ENCODE measurements at places on chromosomes 4 and X. TPM values are rescaled to one million over a fixed set of nuclear protein-coding genes. Genes with fewer than 3 reads are reported as not detected.

DNA sequence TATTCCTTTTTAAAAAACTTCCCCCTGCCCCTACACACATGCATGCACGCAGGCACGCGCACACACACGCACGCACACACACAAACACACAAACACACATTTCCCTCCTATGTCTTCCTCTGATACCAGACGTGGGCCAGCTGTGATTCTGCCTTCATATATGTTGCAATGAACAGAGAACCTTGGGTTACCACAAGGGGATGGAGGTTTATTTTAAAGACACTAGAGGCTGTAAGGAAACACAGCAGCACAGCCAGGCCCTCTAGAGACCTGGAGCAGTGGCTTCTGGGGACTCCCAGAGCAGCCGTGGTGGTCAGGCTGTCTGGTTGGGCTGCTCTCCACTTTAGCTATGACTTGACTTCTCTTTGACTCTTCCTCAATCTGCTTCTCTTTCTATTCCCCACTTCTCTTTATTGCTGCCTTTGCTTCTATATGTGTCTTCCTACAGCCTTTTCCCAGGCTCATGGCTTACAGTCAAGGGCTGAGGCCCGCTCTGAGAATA is 3.2 kb upstream of the TLR10 start:
- DNase-seq = no peak

DNA sequence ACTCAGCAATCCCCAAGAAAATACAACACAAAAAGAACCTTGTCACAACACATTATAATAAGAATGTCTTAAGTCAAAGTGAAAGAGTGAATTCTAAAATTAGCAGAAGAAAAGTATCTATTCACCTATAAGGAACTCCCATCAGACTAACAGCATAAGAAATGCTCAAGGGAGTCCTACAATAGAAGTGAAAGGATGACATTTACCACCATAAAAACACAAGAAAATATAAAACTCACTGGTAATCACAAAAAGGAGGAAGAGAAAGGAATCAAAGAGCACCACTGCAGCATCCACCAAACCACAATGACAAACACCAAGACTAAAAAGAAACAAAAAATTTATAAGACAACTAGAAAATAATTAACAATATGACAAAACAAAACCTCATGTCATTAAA is 257.0 kb upstream of the AGTR2 start:
- no peak for DNase-seq

GRCh38 chrX:97167333-97167732 is 283.6 kb downstream of the RPA4 start:
- DNase-seq = no peak

GRCh38 chrX:70255452-70255851 is 4.6 kb downstream of the P2RY4 start:
- no peak for DNase-seq

DNA sequence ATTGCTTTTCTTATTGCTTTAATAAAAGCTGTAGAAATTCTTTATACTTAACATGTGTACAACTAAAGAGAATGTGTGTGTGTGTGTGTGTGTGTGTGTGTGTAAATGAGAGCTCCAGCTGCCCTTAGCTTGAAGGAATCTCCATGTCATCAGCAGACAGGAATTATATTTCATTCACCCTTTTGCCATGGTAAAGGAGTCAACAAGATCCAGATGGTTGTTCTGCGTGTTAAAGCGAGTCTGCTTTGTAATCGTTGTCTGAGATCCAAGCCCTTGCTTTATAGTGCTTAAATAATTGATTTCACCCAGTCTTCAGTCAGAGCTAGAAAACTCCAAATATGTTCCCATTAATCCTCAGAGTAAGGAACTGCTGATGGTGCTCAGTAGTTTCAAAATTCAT is 285.5 kb downstream of the PDGFC start:
- peak; percentile 77 for DNase-seq

DNA sequence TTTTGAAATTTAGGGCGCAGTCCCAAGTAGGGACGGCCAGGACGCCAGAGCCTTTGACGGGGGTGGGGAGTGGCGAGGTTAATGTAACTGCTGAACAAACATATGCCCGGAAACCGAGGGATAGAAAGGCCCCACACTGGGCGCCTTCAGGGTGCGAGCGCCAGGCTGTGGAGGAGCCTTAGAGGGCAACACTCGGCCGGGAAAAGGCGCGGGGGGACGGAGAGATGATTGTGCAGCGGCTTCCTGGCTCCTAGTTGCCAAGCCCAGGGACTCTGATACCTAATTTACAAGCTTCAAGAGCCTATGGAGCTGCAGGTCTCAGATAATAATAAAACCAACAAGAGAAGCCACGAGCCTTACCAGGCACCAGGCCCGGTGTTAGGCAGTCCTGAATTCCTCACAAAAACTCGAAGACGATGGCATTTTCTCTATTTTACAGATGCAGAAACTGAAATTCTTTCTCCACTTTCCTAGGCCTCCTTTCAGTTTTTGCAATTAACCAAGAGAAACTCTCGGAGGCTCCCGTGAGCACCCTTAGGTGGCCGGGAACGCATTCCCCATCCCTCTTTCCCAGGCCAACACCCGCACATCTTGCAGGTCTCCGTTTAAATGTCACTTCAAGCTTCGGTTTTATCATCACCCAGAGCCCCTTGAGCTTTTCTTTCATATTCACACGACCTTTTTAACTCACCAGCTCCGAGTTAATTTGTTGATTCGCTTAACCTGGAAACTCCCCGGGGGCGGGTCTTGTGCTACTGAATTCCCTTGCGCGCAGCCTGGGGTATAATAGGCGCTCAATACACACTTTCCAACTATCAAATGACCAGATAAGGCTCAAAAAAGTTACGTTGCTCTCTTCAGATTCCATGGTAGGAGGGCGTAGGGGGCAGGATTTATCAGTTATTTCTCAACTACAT is 6.4 kb upstream of the GSX2 start:
- DNase-seq = no peak

DNA sequence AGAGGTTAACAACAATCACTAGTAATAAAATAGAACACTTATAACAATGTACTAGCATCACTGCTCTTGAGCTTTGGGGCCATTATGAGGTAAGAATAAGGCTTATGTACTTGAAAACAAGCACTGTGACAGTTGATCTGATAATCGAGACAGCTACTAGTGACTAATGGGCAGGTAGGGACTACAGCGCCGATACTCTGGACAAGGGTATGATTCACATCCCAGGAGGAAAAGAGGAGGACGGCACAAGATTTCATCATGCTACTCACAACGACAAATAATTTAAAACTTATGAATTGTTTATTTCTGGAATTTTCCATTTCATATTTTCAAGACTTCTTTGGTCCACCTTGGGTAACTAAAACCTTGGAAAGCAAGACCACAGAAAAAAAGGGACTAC is 62.3 kb downstream of the FAM184B start:
- DNase-seq = no peak

- no peak for DNase-seq
These were observed 7.0 kb downstream of the HTRA3 start for GRCh38 chr4:8276358-8277240.

Gene ZNF732
- 2.0 TPM for polyA plus RNA-seq

Gene SORBS2
- polyA plus RNA-seq = 63.0 TPM

GRCh38 chr4:156838761-156839160 is 132.8 kb downstream of the PDGFC start:
- no peak for DNase-seq

Gene SPATA4
- 1.1 TPM for polyA plus RNA-seq

Gene CLNK
- polyA plus RNA-seq = 0.52 TPM

GRCh38 chr4:40335525-40335894 is 377 bp downstream of the CHRNA9 start:
- no peak for DNase-seq
